ENCODE measurements at places on chromosomes 4 and X. TPM values are rescaled to one million over a fixed set of nuclear protein-coding genes. Genes with fewer than 3 reads are reported as not detected.
A peak's percentile ranks its signal among the peaks of the same experiment; 100 is the strongest.

Gene CHRNA9
- not detected for polyA plus RNA-seq

Gene TRPC5OS
- not detected for polyA plus RNA-seq

Gene RAB39B
- polyA plus RNA-seq = 0.08 TPM

Gene SSX2B
- not detected for polyA plus RNA-seq

Gene ZMAT1
- 1.0 TPM for polyA plus RNA-seq

Gene PLXNA3
- polyA plus RNA-seq = 8.7 TPM

Gene SUPT20HL2
- polyA plus RNA-seq = not detected

Gene MGAT4D
- not detected for polyA plus RNA-seq

Gene HSD17B13
- polyA plus RNA-seq = 0.23 TPM

Gene OTC
- not detected for polyA plus RNA-seq

DNA sequence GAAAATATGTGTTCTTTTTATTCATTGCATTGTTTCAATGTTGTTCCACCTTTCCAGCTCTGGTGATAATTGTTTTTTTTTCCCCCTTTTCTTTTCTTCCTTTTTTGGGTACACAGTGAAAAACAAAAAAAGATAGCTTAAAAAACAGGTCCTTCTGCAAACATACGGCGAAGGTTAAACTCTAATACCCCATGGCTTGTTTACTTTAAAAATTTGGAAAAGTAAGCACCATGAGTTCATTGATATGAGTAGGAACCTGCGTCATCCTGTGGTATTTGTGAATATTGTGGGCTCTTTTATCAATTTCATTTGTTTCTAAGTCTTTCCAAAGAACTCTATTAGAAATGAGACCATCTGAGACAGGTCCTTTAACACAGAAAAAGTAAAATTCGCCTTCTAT, 123.5 kb downstream of the CHRNA9 start:
- no peak for DNase-seq

DNA sequence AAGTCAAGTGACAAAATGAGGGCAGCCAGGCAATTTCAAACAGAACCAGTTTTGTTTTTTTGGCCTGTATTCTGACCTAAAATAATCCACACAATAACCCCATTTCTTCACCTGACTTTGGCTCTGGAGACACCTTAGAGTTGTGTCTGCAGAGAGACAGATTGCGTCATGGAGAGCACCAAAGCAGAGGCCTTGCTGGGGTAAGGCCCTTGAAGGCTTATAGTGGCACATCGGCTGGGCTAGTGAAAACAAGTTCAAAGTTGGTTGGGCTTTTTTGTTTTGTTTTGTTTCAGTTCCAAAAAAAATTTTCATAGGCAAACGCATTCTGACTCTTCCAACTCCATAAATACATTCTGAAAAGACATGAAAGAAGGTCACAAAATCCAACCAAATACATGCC, 34.4 kb downstream of the PARM1 start:
- DNase-seq = no peak

DNA sequence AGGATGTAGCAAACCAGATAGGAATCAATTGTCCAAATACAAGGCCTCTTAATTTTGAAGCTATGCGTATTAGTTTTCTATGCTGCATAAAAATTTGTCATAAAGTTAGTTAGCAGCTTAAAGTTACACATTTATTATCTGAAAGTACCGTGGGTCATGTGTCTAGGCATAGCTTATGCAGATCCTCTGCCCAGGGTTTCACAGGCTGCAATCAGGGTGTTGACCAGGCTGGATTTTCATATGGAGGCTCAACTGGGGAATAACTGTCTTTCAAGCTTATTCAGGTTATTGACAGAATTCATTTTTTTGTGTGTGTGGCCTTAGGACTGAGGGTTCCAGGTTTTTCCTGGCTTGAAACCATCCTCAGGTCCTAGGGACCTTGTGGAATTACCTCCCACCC, 265.1 kb downstream of the SLC39A8 start:
- no peak for DNase-seq

GRCh38 chrX:26613956-26614355, 398.0 kb downstream of the MAGEB5 start:
- DNase-seq = no peak

DNA sequence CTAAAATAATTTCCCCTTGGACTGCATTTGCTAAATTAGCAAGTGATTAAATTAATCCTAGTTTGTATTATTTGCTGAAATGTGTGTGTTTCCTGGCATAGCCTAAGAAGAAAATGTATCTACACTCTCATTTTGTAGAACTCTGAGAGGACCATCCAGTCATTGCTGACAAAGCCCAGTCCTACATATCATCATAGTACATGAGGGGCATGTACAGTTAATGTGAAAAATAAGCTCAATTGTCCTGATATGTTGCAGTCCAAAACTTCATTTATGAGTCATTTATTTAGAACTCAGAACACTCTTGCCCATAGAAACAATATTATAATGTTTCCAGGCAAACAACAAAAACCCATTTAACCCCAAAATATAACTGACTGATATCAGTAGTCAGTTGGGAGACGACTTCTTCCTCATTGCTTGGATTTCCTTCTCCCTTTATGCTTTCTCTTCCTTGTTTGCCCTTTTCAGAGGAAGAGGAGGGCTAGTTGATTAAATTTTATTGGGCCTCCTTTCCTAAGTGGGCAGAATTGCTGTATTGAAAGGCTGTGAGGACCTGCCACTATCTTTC, 26.9 kb upstream of the BBS12 start:
- no peak for DNase-seq

DNA sequence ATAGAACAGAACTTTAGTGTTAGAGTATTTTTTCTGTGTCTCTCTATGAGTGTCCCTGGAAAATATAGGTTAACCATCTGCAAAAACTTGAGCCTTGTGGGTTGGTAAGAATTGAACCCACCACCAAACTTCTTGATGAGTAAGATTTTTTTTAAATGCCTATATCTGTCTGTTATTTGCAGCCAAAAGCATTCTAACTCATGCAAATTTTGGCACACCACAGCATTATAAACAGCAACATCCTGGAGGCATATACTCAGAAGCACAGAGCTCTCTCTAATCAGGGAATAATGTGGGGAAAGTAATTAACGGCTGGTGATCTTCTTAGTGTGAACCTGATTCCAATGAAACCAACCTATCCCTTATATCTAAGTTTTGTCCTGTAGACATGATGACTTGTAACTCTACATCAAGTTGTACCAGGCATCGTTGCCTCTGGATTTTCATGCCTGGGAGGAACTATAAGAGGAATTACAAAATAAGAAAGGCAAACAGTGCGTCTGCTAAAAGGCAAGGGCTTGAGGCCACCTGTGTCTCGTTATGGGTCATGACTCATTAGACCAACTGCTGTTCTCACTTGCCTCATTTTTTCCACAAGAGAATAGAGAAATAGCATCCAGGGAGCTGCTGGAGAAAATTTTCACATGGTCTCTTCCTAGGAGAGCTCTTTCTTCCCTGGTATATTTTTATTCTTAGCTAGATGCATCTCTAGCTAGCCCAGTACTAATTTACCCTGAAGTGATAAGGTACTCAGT, 202.4 kb downstream of the CHIC2 start:
- DNase-seq = peak; percentile 41

DNA sequence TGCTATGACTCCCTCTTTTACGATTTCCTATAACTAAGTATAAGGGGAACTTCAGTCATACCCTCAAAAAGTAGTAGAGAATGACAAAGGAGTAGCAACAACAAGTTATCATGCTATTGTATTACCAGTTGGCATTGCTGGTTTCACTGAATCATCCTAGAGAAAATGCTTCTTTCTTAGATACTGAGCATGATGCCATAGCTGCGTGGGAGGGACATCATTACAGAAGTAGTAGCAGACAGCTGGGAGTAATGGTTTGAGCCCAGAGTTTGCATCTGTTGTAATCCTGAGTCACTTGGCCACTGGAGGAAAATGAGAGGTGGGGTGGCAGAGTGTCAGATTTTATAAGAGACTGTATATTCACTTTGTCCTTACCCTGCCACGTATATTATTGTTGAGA, 38.6 kb downstream of the MTMR1 start:
- DNase-seq = peak; percentile 35

DNA sequence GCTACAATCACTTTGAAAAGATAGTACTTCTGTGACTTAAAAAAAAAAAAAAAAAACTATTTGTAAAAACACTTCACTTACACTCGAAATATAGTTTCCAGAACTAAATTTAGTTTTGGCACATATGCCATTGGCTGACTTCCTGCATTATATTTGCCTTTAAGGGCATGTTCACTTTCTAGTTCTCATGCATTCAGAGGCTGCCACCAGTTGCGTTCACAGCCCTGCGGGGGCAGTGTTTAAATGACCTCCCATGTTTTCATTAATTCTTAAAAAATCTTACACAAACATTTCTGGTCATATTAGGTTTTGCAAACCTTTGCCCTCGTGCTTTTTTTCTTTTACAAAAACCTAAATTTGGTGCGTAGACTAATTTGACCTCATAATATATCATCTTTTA, 12.4 kb upstream of the ARHGAP6 start:
- no peak for DNase-seq

DNA sequence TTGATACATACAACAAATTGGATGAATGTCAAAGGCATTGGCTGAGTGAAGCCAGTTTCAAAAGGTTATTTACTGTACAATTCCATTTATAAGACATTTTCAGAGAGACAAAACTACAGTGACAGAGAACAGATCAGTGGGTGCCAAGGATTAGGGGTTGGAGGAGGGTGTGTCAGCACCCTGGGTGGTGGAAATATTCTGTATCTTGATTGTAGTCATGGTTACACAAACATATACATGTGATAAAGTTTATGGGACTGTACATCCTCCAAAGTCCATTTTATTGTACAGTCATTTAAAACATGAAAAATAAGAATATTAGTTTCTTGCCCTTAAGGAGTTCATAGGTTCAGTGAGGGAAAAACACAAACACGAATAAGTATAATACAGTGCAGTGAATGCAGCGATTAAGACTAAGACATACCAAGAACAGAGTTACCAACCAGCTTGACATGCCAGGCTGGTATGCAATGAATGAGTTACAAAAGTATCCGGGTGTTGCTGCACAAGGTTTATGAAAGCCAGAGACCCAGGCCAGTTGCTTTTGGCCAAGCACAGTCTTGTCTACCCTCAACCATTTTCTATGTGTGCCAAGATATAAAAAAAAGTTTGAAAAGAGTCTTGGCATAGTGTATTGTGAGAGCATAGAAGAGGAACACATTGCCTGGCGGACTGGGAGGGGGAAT, 123.6 kb downstream of the MSL3 start:
- no peak for DNase-seq

- DNase-seq = peak; percentile 78
Measured at GRCh38 chrX:39813631-39814277, 284.0 kb downstream of the BCOR start.

GRCh38 chr4:76607846-76608245, 172.8 kb downstream of the SHROOM3 start:
- no peak for DNase-seq

DNA sequence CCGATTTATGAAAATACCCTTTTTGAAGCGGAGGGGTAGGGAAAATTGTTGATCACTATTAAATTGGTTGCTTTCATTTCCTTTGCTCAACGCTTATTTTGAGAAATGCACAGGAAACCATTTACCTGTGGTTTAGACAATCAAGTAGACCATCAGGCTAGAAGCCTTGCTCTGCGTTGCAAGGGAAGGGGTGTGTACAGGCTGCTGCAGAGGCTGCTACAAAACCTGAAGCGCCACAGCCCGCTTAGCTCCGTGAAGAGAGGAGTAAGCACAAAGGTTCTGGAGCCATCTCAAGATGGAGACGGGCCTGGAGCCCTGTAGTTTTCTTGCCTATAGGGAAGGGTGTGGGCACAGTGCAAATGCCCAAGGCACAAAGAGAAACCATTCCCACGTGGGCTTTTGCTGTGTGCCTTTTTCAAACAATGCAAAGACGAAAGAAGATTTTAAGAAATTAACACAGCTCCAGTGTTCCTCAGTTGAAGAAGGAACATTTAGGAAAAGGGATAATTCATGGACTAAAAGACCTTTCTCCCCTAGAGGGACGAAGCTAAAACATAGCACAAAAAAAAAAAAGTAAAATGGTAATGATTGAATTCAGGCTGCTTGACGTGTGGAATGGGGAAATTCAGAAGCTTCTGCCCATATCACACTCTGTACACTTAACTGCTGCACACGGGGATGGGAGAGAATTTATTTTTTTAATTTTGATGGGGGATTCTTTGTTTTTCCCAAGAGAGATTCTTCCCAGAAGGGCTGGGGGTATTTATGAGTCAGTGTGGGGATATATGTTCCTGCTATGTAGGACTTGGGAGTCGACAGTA, 3.5 kb downstream of the TMSB4X start:
- DNase-seq = peak; percentile 51

DNA sequence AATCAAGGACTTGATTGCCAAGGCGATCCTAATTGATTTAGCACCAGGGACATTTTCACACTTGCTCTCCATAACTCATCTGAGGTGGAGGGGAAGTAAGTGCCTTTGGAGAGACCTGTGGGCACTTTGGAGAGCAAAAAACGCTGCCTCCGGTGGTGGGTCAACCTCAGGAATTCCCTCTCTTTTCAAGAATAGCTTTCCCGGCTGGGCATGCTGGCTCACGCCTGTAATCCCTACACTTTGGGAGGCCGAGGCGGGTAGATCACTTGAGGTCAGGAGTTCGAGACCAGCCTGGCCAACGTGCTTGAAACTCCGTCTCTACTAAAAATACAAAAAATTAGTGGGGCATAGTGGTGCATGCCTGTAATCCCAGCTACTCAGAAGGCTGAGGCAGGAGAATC, 49.2 kb downstream of the PRPS1 start:
- DNase-seq = no peak

DNA sequence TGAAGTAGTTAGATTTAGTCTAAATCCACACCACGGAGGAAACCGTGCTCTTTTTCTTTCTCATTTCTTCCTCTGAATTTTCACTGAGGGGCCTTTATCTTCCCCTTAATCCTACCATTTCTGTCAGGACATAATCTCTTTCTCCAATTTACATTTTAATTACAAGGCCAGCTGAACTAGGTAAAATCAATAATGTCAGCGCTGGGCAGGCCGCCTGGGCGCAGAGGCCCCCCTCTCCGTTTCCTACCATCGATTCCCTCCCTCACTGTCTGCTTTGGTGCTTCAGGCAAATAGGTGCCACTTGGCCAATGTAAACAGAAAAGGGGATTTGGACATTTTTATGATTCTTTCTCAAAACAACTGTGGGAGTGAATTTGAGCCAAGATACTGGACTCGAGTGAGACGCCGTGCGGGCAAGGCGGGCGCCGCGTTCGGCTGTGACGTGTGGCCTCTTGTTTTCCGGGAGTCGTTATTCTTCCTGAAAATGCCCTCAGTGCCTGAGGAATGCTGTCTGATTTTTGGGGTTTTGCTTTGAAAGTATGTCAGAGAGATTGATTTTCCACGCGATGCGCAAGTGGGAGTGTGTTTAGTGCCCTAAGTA, 22.6 kb downstream of the UVSSA start:
- peak; percentile 23 for DNase-seq
